ENCODE measurements at places on chromosomes 2 and 18.
A peak's percentile ranks its signal among the peaks of the same experiment; 100 is the strongest.

- no peak for DNase-seq
Observed at GRCh38 chr2:8174641-8175257, 507.1 kb upstream of the ID2 start.

DNA sequence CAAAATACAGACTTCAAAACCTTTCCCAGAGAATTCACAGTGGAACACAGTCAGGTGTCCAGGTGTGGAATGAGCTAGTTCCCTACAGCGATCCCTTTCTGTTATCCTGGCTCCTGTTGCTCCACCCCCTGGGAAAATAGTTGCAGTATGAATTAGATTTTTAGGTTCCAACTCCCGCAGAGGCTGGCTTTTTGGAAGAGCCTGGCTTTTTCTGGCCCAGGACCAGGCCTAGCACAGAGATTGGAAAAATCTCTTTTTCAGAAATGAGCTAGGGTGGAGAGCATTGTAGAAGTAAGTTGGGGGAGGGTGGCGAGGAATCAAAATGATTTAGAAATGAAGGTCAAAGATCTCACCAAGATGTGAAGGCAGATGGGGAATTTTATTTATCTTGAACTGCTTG, 27.1 kb downstream of the COL5A2 start:
- DNase-seq = no peak

DNA sequence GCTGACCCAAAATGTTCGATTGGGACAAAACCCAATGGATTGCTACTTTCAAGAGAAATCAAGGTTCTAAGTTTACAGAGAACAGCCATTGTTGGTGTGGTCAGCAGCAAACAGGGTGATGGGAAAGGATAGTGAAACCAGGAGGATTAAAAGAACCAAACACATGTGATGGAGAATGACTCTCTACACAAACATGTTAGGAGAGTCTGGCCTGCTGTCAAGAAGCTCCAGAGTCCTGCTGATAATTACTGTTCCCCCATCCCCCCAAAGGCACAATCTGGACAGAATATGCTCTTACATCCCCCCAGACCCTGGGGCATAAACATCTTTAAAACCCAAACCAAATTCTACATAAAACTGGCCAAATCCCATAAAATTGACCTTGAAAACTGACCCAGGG, 32.0 kb upstream of the ACYP2 start:
- peak; percentile 24 for DNase-seq

- DNase-seq = peak; percentile 99
Observed at GRCh38 chr2:11465485-11466306, at the start of gene E2F6. Gene E2F6, minus strand, starts transcription at chr2:11466161. Its CDS starts 282 bp downstream, at chr2:11465879.
